ENCODE measurements at places on chromosomes 11 and 22. TPM values are rescaled to one million over a fixed set of nuclear protein-coding genes. Genes with fewer than 3 reads are reported as not detected.

BAIAP2L2 gene
- total RNA-seq: 2.2 TPM

TMEM123 gene
- 82.2 TPM for total RNA-seq

FOLR1 gene
- not detected for total RNA-seq

SCT gene
- not detected for total RNA-seq

ASCC2 gene
- 20.3 TPM for total RNA-seq

MIAT gene
- total RNA-seq: 0.17 TPM

APBB1 gene
- total RNA-seq: 36.4 TPM

BIK gene
- not detected for total RNA-seq

OR4C3 gene
- total RNA-seq: not detected

FLRT1 gene
- total RNA-seq: 0.12 TPM

POU2AF3 gene
- 0.60 TPM for total RNA-seq

IRAG1 gene
- 4.2 TPM for total RNA-seq

RGL4 gene
- not detected for total RNA-seq

TOLLIP gene
- 30.8 TPM for total RNA-seq

RFPL2 gene
- not detected for total RNA-seq

KRTAP5-10 gene
- not detected for total RNA-seq

MS4A15 gene
- not detected for total RNA-seq

DRD2 gene
- not detected for total RNA-seq

CLTCL1 gene
- total RNA-seq: 11.8 TPM

PRODH gene
- 13.6 TPM for total RNA-seq

ISX gene
- total RNA-seq: not detected

DDI1 gene
- not detected for total RNA-seq

OR2D2 gene
- total RNA-seq: not detected

MYOD1 gene
- total RNA-seq: 0.51 TPM

KLHDC7B gene
- total RNA-seq: 2.4 TPM

OR52H1 gene
- not detected for total RNA-seq

BRD1 gene
- total RNA-seq: 16.7 TPM

TMPRSS4 gene
- not detected for total RNA-seq

KRTAP5-8 gene
- total RNA-seq: not detected

DNAJC4 gene
- 14.0 TPM for total RNA-seq

SHISA8 gene
- not detected for total RNA-seq

GTSE1 gene
- 0.60 TPM for total RNA-seq

B3GAT1 gene
- not detected for total RNA-seq

All from pericardium fibroblast (primary cell).